ENCODE measurements at places on chromosomes 7 and 10.

DNA sequence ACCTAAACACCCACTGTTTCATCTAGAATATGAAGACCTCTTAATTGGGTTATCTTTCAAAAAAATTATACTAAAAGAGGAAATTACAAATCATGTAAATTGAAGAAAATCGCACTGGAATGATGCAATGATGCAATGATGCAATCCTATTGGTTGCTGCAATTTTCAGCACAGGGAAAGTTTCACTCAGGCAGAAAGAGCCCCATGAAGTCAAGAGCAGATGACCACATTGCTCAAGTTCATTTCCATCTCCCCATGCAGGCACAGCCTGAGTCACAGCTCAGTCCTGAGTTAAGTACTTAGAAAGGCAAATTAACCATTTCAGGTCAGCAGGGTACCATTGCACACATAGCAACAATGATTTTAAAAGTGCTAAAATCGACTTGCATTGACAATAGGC, 180.3 kb upstream of the MYO3A start:
- no peak for DNase-seq

- DNase-seq: no peak
Measured at GRCh38 chr7:80623503-80624252, 14.8 kb upstream of the CD36 start.

- no peak for DNase-seq
Measured at GRCh38 chr7:29146888-29147609, 712 bp upstream of the CPVL start.

GRCh38 chr10:21174715-21175495, 277.8 kb upstream of the NEBL start:
- no peak for DNase-seq

DNA sequence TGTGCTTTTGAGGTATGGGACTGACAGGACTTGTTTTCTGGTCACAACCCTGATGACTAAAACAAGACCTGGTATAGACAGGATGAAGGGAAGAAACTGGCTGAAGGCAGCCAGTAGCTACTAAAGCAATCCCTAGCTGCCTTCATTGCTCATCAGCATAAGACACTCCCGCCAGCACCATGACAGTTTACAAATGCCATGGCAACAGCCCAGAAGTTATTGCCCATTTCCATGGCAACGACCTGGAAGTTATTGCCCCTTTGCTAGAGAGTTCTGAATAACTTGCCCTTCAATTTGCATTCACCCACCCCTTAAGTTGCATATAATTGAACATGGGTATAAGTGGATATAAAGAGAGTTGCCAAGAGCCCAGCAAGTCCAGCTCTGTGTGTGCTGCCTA, 169.6 kb upstream of the FAM171A1 start:
- DNase-seq: no peak

Data from stimulated activated CD4-positive, alpha-beta T cell treated with anti-CD3 and anti-CD28 coated beads, Interleukin-1b, Interleukin-23, amount 100 ng/mL, for 4 hours (primary cell).